ENCODE measurements at places on chromosomes 2 and 18. TPM values are rescaled to one million over a fixed set of nuclear protein-coding genes. Genes with fewer than 3 reads are reported as not detected.

The KIAA2012 gene
- total RNA-seq: not detected

The FBXO48 gene
- 1.7 TPM for total RNA-seq

The TXNDC2 gene
- total RNA-seq: not detected

GRCh38 chr2:128799730-128800129, 481.1 kb upstream of the HS6ST1 start:
- no peak for DNase-seq

GRCh38 chr2:15547115-15547876, 13.8 kb downstream of the NBAS start:
- DNase-seq: no peak

DNA sequence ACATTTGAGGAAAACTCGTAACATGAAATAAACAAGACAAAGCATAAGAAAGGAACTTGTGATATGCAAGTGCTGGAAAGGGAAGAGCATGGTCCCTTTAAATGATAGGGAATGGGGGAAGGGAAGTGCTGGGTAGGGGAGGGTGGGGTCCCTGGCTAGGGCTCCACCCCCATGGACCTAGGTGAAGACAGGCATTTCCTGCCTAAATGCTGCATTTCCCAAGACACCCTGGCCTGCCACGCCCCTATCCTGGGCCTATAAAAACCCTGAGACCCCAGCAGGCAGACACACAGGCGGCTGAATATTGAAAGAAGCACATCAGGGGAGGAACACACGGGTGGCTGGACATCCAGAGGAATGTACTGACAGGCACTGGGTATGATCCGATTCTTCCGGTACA, 499.9 kb downstream of the ZEB2 start:
- DNase-seq: no peak
